Activated CD8-positive, alpha-beta memory T cell treated with anti-CD3 and anti-CD28 coated beads for 4 hours (primary cell): ENCODE measurements at places on chromosomes 7 and 10.
A peak's percentile ranks its signal among the peaks of the same experiment; 100 is the strongest.

DNA sequence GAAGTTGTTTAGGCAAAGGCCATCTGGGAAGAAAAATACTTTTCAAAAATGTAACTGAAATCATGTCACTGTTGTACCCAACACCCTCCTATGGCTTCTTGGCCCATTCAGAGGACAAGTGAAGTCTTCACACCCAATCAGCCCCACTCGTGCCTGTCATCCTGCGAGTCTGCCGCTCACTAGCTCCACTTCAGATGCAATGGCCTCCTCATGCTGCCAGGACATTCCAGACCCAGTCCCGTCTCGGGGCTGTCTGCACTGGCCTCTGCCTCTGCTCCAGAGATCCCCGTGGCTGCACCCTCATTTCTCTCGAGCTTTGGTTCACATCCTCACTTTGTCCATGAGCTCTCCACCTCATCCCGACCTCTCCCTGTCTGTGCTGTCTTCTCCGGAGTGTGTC lies 227.1 kb downstream of the KCNMA1 start:
- no peak for DNase-seq

DNA sequence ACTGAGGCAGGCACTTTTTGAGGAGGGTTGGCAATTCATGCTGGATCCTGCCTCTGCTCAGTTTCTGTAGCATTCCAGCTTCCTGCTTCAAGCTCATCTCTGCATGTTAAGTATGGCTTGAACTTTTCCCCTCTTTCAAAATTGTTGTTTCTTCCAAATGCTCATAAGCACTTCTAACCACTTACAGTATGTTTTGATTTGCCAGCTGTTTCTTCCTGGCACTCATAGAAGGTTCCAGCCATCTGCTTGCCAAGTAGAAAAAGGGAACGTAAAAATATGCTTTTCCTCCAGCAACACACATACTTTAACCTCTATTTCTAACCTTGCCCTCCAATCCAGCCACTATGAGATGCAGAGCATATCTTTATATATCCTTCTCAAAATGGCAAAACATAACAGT lies 692.6 kb upstream of the COBL start:
- DNase-seq, result no peak

DNA sequence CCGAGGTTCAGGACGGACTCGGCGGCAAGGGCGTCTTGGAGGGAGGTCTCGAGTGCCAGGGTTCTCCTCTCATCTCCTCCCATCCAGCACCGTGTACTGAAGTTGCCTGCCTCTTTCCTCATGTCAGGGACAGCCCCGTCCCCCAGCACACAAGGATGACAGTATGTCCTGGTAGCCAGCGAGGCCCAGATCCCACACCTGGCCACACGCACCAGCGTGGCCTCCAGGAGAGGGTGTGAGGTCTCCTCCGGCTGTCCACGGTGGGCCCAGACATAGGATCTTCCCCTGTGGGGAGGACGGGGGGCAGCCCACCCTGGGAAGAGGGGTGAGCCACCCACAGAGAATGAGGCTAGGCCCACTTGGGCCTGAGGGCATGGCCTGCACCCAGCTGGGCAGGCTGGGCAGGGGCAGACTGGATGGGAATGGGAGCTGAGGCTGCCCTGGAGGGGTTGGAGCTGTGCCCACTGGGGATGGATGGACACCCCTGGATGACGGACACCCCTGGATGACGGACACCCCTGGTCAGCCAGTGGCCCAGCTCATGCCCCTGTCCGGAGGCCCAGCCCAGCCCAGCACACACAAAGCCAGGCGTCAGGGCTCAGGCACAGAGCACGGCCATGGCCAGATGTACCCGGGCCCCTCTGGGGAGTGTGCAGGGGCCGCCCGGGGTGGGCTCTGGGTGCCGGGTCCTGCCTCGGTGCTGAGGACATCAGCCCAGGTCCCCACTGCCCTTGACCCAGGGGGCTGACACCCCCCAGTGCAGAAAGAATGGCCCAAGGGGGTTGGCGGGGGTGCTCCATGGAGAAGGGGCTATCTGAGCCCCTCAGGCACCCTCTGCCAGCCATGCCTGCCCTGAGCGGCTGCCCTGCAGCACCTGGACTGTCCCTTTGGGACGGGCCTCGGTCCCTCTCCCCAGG lies 30.9 kb upstream of the CFAP46 start:
- DNase-seq, result no peak

DNA sequence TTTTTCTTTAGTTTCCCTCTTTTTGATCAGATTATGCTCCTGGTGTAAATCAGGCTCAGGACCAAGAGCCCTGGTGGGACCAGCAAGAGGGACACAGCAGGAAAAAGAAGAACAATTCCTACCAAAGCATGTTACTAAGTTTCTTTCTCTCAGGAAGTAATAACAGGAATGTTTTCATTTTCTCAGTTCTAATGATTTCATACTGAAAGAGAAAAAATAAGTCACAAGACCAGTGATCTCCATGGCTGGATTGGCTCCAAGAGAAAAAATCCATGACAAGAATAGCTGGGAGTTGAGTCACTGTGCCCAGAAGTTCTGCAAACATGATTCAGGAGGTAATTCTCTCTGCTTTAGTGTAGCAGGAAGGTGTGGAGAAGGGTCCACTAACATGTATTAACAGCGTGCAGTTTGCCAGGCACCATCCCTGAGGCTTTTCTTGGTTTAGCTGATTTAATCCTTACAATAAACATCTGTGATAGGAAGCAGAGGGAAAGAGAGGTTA lies 23.8 kb upstream of the IFIT2 start:
- DNase-seq, result no peak

- no peak for DNase-seq
Observed at GRCh38 chr7:33996899-33997298, 91.6 kb downstream of the BMPER start.

DNA sequence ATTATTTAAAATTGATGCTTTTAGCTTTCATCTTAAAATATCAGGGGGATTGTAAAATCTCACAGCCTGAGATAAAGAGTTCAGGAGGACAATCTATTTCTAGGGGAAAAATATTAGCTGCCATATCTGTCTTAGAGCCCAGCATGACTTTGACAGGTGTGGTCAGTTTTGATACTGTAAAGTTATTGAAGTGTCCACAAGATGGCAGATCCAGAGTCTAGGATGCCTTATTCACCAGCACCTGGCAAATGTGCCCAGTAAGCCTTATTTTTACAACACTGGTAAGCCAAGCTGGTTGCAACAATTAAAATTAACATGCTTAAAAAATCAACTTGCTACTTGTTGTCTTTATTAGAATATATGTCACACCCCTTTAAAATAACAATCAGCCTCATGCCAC lies 579.3 kb downstream of the SH2D4B start:
- no peak for DNase-seq

DNA sequence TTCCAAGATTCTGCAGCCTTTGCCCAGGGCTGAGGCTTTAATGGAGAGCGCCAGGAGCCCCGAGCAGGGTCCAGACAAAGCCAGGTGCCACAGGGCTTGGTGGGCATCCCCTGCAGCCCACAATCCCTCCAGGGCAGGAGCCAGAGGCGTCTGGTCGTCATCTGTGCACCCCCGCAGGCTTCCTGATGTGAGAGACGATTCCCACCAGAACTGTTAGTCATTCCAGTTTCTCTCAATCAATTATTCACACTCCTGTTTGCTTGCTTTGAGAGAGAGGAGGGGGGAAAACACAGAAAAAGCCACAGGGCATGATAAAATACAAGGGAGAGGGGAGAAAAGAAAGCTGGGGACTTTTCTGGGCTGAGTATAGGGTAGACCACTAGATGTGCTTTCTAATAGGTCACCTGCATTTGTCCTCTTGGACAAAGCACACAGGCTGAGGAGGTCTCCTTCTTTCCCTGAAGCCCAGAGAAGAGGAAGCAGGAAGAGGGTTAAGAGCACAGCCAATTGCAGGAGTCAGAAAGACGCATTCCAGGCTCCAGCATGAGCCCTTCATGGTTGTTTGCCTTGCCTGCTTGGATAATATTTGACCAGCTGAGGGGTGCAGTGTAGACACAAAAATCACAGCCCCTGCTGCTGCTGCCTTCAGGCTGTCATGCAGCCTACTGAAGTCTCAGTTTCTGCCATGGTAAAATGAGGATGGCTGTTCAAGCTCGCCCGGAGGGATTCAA lies 194.4 kb downstream of the PLXNA4 start:
- no peak for DNase-seq

- DNase-seq, result no peak
Observed at GRCh38 chr7:50724526-50725520, 57.9 kb downstream of the GRB10 start.

DNA sequence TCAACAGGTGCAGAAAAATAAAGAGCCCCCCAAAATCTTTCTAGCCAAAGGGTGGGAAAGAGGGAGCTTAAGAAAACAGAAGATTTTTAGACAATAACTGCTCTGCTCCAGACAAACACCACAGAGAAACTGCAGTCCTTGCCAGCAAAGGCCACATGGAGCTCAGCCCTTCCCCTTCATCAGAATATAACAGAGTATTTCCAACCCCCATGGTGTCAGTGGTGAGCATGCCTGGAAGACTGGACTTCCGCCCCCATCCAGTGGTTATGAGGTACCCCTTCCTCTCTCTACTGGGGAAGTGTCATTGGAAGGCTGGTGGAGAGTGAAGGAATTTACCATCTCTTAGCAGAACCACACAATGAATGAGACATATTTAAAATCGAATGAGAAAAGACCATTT lies 1007.3 kb upstream of the CELF2 start:
- no peak for DNase-seq

- DNase-seq, result no peak
Observed at GRCh38 chr10:22697800-22698199, 16.6 kb downstream of the PIP4K2A start.

GRCh38 chr10:86899670-86900276 lies 57.6 kb downstream of the MMRN2 start:
- DNase-seq, result peak; percentile 8

DNA sequence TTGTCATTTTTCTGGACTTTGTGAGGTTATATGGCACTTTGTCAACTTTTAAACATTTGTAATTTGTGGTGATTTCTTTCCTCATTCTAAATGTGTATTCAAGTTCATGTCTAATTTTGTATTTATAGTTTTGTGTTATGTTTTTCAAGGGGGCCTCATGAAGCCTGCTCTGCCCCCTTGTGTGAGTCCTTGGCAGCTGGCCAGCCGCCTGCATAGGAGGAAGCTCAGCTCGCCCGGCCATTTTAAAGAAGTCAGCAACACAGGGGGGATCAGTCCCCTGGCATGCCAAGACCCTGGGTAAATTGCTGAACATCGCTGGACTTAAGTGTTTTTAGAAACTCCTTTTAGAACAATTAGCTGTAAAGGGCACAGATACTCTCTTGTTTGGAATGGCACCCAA lies 123.0 kb downstream of the ANLN start:
- no peak for DNase-seq

GRCh38 chr7:68364886-68365625 lies 1233.2 kb upstream of the AUTS2 start:
- no peak for DNase-seq

- DNase-seq, result no peak
Observed at GRCh38 chr7:47552621-47553020, 29.3 kb downstream of the TNS3 start.

DNA sequence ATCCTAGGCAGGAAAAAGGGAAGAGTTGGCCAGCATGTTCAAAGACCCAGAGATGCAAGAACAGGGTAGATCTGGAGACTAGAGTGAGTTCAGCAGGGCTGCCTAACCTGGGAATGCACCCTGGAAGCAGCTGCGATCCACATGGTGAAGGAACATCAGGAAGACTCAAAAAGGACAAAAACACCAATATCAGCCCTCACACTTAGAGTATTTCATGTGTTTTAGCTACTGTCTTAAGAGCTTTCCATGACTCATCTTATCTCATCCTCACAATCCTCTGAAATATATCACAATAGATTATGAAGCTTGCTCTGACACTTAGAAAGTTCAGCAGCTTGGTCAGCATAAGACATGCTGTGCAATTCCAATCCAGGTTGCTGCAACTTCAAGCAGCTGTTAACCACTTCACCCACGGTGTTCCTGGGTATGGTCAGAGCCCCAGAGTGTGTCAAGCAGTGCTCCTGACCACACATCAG lies 380.9 kb downstream of the PARD3 start:
- DNase-seq, result no peak

DNA sequence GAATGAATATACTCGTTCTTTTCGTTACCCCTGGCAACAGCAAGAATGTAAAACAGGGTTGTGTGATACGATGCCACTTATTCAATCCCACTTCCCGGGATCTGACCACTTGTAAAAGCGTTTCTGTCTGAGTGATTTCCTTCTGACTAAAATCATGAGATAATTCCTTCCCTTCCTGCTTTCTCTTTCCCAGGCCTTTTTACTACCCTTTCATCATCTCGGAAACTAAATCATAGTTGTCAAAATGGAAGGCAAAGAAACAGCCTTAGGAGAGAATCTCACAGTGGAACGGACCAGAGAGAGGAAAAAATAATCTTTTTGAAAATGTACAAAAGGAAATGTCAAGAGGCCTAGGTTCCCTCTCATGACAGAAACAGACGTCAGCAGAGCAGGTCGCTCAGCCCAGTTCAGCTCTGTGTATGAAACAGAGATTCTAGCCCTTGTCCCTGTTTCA lies 29.8 kb downstream of the DIP2C start:
- no peak for DNase-seq

GRCh38 chr10:12068449-12069269 lies at the start of gene DHTKD1:
Gene DHTKD1, plus strand, starts transcription at chr10:12068954. Its CDS starts 80 bp downstream, at chr10:12069034.
- DNase-seq, result peak; percentile 97

DNA sequence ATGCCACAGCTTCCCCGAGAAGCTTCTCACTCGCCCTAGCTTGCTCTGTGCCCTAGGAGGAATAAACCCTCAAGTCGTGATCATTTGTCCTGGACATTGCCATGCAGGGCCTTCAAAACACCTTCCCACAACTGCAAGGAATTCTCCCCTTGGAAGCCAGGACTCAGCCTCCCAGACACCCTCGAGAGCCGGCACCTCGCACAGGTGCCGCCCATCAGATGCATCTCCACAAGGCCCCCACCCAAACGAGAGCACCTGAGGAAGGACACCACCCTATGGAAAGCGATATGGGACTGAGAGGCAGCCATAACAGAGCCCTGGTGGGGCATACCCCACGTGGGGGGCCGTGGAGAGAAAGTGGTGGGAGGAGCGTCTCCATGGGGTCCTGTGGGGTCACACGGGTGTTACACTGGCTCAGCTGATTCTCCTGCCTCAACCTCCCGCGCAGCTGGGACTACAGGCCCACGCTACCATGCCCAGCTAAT lies 77.6 kb upstream of the FOXK1 start:
- DNase-seq, result no peak

DNA sequence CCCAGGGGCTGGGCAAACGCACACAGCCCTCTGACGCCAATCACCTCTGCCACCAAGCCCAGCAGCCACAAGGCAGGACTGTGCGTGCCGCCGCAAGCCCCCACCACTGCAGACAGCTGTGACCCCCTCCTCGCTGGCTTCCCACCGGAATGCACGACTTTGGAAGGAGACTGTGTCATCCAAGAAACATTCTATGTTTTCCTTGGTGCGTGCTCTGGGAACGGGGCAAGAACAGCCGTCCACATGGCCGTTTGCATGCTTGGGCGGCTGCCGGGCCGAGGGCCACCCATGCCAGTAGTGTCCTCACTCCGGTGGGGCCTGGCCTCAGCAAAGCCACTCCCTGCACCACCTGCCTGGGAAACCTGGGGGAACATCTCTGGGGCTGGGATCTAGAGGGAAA lies 17.6 kb upstream of the ELN start:
- DNase-seq, result no peak

GRCh38 chr7:127485482-127485881 lies 93.0 kb upstream of the ZNF800 start:
- DNase-seq, result no peak
